ENCODE measurements at places on chromosomes 11 and 22.

DNA sequence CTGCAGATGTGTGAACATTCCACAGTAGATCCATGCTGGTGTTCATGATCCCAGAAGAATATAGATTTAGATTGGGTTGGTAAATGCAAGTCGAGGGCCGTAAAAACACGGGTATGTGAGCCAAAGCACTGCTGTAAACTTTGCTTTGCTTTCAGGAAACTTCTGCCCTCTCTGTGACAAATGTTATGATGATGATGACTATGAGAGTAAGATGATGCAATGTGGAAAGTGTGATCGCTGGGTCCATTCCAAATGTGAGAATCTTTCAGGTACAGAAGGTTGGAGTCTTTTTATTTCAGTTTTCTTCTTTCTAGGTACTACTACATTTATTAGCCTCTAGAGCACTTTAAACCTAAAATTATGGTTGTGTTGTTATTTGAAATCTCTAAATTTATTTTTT, 36.2 kb upstream of the TTC36 start:
- DNase-seq = no peak

GRCh38 chr11:100908746-100909145, 220.9 kb downstream of the PGR start:
- no peak for DNase-seq

DNA sequence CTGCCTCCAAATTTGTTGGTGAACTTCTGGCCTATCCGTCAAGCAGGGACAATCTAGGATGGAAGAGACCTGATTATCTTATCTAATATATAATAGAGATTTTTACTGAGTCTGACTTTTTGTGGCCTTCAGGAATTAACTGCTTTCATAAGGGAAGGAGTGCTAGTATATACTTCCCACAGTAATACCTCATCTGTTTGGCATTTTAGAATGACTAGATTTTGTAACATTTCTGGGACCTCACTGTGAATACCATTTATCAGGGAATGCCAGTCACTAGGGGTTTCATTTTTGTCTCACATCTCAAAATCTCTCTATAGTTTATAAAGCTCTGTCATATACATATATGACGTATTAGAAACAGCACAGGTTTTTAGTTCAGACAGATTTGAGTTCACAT, 114.3 kb downstream of the INSC start:
- no peak for DNase-seq

- no peak for DNase-seq
These were observed 831.5 kb downstream of the TBC1D22A start for GRCh38 chr22:47593911-47594311.

- peak; percentile 59 for DNase-seq
These were observed at the start of gene PGGHG for GRCh38 chr11:288478-289397. Gene PGGHG (plus strand): TSS chr11:289126. CDS start chr11:289817, 691 bp downstream.

- no peak for DNase-seq
These were observed 836.6 kb downstream of the NTM start for GRCh38 chr11:132206993-132207392.

DNA sequence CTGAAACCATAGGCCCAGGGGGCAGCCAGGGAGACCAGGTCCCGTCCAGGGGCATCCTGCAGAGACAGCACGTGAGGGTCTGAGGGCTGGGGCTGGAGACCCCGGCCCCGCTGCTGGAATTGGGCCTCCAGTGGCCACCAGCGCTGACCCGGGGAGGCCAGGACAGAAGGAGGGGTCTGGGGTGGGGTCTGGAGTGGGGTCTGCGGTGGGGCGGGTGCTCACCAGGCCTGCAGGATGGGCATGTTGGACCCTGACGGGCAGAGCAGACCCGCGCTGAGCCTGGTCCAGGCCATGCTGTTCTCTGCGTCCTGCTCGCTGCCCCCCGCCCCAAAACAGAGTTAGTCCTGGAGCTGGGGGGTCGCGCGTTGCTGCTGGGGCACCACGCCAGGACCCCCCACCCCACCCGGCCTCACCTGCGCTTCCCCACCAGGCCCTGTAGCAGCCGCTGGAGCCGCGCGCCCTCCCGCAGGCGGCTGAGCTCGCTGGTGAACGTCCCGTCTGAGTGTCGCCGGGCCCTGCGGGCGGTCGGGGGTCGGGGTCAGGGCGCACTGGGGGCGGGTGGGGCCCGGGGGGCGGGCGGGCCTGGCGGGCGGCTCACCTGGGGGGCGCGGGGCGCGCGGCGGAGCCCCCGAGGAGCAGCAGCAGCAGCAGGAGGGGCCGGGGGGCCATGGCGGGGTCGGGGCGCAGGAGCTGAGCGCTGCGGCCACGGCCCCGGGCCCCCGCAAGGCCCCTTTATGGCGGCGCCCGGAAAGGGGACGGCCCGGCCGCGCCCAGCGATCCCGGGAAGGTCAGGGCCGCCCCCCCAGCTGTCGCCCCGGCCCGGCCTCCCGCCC, at the start of gene SCT:
TSS of gene SCT (minus strand) at position 707 of the 833 bp plus-strand sequence. CDS start at position 669, 38 bp downstream.
- DNase-seq = no peak

GRCh38 chr11:15523543-15523942, 408.8 kb downstream of the INSC start:
- no peak for DNase-seq

DNA sequence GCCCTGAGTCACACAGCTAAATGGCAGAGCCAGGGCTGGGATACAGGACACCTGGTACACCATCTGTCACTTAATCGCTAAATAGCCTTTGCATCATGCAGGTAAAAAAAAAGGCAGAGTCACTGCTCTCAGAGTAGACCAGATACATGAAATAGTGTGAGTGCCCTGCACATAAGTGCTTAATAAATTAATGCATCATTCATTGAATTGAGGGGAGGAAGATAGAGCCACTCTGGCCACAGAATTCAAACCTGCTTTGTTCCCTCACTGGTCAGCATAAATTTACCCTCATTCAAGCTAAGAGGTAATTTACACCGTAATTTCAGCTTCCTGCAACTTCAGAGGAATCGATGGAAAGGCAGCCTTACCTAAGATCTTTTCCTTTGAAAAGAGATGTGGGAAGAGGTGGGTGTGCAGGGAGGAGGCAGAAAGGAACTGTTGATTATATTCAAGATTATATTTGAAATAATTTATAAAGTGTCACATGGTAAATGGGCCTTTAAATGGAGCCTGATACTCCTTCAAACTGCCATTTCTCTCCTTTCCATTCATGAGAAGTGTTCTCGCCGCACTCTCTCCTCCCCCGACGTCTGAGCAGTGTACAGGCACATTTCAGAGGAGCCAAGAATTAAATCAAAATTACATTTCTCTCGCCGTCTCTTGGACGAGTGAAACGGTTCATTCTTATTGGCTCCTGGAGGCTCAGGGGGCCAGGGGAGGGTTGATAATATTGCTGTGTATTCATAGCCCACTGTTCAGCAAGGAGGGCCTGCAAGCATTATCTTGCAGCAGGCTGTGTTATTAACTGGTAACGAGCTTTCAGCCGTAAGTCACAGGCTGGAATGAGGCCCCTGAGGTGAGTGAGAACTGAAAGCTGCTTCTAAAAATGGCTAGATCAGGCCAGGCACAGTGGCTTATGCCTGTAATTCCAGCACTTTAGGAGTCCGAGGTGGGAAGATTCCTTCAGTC, 52.2 kb upstream of the HMGXB4 start:
- DNase-seq = no peak

GRCh38 chr11:120284272-120284671, 40.8 kb upstream of the TLCD5 start:
- DNase-seq = no peak

GRCh38 chr11:117382746-117383145, 55.1 kb downstream of the CEP164 start:
- no peak for DNase-seq

GRCh38 chr22:48362721-48363404, 1464.8 kb downstream of the BRD1 start:
- DNase-seq = no peak

GRCh38 chr11:99020352-99021225, at the start of gene CNTN5:
Gene CNTN5 (plus strand): TSS chr11:99020949.
- peak; percentile 29 for DNase-seq

GRCh38 chr11:86395061-86395551, 20.4 kb downstream of the CCDC81 start:
- no peak for DNase-seq

DNA sequence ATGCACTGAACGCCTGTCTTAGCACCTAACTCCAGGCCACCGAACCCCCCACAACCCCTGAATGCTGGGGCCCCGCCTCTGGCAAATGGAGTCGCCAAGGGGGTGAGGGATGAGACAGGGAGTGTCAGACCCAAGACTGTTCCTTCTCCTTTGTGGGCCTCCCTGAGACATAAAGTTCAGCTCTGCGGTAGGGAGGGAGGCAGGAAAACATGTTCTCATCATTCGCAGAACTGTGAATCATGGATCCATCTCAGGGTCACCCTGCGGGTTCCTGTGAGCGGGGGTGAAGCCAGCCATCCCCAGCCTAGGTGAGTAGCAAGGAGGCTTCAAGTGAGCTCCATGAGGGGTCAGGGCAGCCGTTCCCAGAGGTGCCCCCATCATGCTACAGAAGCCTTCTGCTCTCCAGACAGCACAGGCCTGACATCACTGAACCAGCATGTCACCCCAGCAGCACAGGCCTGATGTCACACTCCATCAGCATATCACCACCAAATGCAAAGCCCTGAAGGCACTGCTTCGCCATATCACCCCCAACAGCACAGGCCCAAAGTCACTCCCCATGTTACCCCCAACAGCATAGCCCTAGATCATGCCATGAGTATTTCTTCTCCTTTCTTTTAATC, 27.2 kb downstream of the TMPRSS6 start:
- DNase-seq = peak; percentile 65

DNA sequence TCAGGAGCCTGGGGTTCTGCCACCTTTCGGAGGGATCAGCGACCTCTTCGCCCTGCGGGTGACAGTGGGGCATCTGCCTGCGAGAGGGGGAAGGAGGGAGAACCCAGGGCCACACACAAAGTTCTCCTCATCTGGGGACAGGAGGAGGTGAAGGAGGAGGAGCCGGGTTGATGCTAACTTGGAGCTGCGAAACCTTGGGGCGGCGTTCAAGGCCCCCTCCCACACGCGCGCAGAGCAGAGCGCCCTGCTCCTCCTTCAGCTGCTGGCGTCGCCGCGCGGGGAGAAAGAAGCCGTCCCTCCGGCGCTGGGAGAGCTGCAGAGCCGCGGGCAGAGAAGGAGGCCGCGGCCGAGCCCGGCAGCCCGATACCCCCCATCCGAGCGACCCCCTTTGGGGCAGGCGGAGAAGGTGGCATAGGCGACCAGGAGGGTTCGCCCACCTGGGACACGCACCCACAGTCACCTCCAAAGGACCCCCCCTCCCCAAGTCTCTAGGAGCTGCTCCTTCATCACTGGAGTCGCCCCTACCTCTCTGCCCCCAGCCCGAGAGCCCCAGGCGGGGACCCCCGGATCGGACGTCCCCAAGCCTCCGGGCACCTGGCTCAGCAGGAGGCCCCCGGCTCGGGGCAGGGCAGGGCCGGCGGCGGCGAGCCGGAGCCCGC, at the start of gene RASD2:
TSS of gene RASD2 (plus strand) at position 237 of the 659 bp plus-strand sequence. CDS start 5,979 bp downstream, outside the sequence.
- peak; percentile 19 for DNase-seq

GRCh38 chr11:67674442-67674871, at the start of gene ALDH3B2:
Gene ALDH3B2 (minus strand): TSS chr11:67674623. CDS start chr11:67666935, 7,688 bp downstream.
- no peak for DNase-seq

- DNase-seq = no peak
These were observed 104.7 kb upstream of the CARD18 start for GRCh38 chr11:105244160-105244825.

DNA sequence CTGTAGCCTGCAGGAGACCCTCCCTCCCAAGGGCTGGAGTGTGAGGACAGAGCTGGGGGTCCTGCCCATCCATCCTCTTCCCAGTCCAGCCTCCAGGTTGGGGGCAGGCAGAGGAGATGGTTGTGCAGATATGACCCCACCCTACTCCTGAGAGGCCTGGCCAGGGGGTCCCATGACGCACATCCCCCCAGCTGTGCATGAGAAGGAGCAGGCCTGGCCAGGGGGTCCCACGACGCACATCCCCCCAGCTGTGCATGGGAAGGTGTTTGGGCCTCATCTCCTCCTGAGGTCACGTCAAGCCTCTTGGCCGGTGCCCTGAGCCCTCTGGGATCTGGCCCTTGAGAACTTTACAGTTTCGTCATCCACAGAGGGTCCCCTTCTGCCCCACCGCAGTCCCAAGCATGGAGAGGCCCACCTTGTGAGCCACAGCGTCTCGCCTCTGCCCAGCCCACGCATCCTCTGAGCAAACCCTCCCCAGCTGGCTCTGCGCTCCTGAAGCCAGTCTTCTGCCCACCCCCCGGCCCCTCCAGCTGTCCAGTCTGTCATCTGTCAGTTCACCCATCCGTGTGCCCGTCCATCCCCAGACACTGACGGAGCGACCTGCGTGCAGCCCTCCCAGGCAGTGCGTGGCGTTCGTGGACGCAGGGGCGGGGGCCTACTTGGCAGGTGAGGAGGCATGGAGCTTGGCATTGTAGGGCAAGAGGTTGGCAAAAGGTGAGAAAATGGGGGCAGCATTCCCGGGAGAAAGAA, 2.3 kb downstream of the ANO9 start:
- DNase-seq = no peak

- DNase-seq = no peak
These were observed 44.7 kb upstream of the WEE1 start for GRCh38 chr11:9528573-9529333.

GRCh38 chr11:75510004-75510722, 15.6 kb downstream of the GDPD5 start:
- no peak for DNase-seq

DNA sequence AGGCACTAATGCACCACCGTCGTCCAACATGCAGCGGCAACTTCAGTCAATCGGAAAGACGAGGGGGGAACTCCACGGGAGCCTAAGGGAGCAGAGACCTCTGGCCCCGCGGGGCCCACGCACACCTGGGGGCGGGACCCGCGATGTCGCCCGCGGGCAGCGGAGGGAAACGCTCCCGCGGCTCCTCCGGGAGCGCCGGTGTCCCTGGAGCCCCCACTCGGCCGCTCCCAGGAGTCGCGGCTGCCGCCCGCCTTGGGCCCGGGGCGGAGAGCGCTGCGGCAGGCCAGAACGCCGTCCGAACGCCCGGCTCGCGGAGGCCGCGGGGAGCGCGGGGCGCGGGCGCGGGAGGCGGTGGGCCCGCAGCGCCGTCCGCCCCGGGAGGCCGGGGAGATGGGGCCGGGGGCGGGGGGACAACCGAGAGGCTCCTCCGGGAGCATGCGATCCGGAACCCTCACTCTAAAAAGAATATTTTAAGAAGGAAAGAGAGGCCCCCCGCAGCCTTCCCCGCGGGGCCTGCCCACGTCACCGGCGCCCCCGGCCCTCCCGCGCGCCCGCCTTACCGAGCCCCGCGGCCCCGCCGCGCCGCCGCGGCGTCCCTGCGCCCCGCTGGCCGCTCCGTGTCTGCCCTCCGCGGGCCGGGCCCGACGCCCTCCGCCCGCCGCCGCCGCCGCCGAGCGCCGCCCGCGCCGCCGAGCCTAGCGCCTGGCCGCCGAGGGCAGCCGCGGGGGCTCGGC, 86.6 kb upstream of the ARHGAP32 start:
- DNase-seq = no peak

GRCh38 chr11:31943056-31943780, 132.1 kb upstream of the PAX6 start:
- peak; percentile 4 for DNase-seq

DNA sequence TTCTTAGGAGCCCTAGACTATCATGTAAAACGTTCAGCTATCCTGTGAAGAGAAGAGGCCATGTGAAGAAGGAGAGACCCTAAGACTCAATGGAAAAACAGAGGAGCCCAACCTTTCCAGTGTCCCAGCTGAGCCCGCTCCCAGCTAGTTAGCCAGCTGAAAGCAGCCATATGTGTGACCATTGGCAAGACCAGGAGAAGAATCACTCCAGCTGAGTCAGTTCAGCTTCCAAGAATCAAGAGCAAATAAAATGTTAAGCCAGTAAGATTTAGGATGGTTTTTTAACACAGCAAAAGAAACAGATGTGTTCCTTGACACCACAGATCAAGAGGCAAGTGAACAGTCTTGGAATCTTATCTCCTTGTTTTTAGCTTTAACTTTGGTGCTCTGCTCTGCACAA, 108.0 kb downstream of the CCDC81 start:
- no peak for DNase-seq

- DNase-seq = no peak
These were observed 7.0 kb downstream of the EXPH5 start for GRCh38 chr11:108586600-108586999.
